ENCODE measurements at places on chromosomes 3 and 15. TPM values are rescaled to one million over a fixed set of nuclear protein-coding genes. Genes with fewer than 3 reads are reported as not detected.

DNA sequence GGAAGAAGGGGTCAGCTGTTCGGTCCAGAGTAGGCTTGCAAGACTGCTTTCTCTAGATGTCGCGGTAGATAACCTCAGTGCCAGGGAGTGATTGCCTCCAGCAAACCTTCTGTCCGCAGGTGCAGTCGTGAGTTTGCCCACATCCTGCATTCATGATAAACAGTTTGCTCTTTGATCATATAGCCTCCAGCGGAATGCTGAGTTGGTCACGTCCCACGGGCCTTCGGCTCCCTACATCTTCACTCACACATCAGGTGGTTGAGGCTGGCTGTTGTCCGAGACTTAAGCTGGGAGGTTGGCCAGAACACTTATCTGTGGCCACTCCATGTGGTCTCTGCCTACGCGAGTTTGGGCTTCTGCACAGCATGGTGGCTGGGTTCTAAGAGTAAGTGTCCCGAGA lies 62.1 kb upstream of the NR2C2 start:
- H3K27me3 ChIP-seq = peaks cover 3% of the 10 kb centered on the region
- H3K27ac ChIP-seq = peak overlapping the region; percentile 71
- peaks cover 69% of the 10 kb centered on the region for H3K4me1 ChIP-seq
- H3K36me3 ChIP-seq = no peaks in the 10 kb centered on the region
- peak; percentile 70 for DNase-seq

- peaks cover 39% of the 10 kb centered on the region for H3K4me1 ChIP-seq
- H3K4me3 ChIP-seq = peak overlapping the region; percentile 85
- peaks cover 80% of the 10 kb centered on the region for H3K27me3 ChIP-seq
Measured at GRCh38 chr15:37099319-37100108, 835 bp downstream of the MEIS2 start.

DNA sequence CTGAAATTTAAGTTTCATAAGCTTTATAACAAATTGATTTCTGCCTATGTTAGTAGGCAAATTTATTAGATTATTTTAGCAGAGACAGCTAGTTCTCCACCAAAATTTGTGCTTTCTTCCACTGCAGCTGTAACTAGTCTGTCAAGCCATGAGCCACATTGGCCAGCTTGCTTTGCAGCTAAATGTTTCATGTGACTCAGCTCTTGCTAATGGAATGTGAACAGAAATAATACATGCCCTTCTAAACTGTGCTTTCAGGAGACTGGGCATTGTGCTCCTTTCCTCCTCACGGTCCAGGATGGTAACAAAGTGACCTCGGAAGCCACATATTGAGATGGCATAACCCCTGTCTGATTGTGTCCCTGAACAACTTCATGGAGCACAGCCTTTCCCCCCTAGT lies 51.3 kb upstream of the KPNA4 start:
- H3K4me3 ChIP-seq = no peak overlapping the region
- no peak overlapping the region for H3K27ac ChIP-seq
- DNase-seq = no peak
- no peaks in the 10 kb centered on the region for H3K36me3 ChIP-seq

Gene ADAMTS7
- total RNA-seq = not detected

Gene FBXO40
- total RNA-seq = not detected

- H3K27me3 ChIP-seq = peaks cover 40% of the 10 kb centered on the region
- no peaks in the 10 kb centered on the region for H3K36me3 ChIP-seq
- H3K27ac ChIP-seq = no peak overlapping the region
- no peak overlapping the region for H3K4me3 ChIP-seq
Measured at GRCh38 chr3:64687086-64687780, 567 bp downstream of the ADAMTS9 start.

- no peak for DNase-seq
- no peak overlapping the region for H3K4me3 ChIP-seq
- peaks cover 26% of the 10 kb centered on the region for H3K4me1 ChIP-seq
- no peak overlapping the region for H3K27ac ChIP-seq
Measured at GRCh38 chr3:99877031-99877579, 59.4 kb downstream of the CMSS1 start.

DNA sequence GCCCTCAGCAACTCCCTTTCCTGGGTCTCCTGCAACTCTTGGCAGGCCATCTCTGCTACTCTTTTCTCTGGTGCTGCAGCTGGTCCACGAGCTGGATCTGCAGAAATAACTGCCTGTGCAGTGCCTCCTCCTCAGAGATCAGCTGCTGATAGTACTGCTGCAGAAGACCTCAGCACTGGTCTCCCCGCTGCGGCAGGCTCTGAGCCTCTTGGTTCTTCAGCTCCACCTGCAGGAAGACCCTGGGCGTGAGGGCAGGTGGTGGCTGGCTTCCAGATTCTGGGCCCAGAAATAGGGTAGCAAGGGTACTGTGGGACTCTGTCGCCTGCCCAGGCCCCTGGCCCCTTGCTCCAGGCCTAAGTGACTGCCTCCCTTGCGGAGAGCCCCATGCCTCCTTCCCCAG lies 79.7 kb upstream of the C2CD4B start:
- H3K4me1 ChIP-seq = no peaks in the 10 kb centered on the region
- no peaks in the 10 kb centered on the region for H3K36me3 ChIP-seq
- no peak overlapping the region for H3K27ac ChIP-seq
- no peak overlapping the region for H3K4me3 ChIP-seq

Gene IL17RE
- 1.8 TPM for total RNA-seq

DNA sequence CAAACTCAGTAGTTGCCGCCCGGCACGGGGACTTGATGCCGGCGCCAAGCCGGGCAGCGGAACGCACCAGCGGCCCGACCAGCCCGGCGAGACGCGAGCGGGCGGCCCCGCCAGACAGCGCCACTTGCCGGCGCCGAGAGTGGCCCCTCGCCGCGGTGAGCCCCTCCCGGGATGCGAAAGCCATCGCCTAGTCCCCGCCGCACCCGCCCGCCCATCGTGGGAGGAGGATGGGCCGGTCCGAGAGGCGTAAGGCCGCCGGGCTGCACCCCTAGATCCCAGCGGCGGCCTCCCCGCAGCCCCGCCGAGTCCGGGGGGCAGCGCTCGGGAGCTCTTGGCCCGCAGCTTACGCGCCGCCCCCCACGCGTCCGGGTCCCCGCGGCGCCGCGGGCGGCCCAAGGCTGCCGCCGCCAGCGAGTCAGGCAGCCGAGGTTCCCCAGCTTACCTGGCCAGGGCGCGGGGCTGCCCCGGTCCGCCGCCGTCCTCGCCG lies 609 bp downstream of the GOLGA8A start:
- no peak overlapping the region for H3K27ac ChIP-seq
- H3K4me3 ChIP-seq = peak overlapping the region; percentile 84
- peaks cover 10% of the 10 kb centered on the region for H3K27me3 ChIP-seq
- DNase-seq = peak; percentile 65

DNA sequence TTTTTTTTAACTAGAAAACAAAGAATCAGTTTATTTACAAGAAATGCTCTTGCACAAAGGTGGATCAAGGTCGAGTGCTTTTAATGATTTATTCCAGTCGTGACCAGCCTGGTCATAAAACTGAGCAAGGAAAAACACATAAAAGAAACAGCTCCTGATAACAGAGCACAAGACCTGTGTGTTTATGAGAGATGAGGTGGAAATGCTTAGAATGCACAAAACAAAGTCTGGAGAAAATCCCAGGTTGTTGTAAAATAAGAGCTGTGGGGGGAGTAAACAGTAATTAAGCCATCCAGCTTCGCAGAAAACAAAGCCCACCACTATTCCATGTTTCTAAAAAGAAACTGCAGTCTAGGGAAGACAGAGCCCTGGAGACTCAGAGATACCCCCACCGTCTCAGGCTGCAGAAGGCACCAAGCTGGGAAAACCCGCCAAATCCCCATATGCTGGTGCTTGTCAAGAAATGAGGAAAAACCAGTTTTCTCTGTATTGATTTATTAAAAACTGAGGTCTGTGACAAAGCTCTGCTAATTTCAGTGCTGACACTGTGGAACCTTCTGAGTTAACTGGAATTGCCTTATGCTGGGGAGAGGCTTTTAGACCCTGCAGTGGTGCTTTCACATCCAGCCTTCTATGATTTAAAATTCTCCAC lies 139.3 kb downstream of the ADAMTS17 start:
- peaks cover 11% of the 10 kb centered on the region for H3K27me3 ChIP-seq
- H3K4me3 ChIP-seq = peak overlapping the region; percentile 65
- H3K4me1 ChIP-seq = peaks cover 29% of the 10 kb centered on the region

Gene KY
- not detected for total RNA-seq

GRCh38 chr3:67490658-67491057 lies 163.8 kb downstream of the SUCLG2 start:
- no peak for DNase-seq
- H3K36me3 ChIP-seq = peaks cover 54% of the 10 kb centered on the region
- H3K4me3 ChIP-seq = no peak overlapping the region
- no peak overlapping the region for H3K27ac ChIP-seq
- no peaks in the 10 kb centered on the region for H3K27me3 ChIP-seq

Gene TM6SF1
- 22.1 TPM for total RNA-seq

- peaks cover 54% of the 10 kb centered on the region for H3K4me1 ChIP-seq
- no peaks in the 10 kb centered on the region for H3K27me3 ChIP-seq
- peaks cover 8% of the 10 kb centered on the region for H3K36me3 ChIP-seq
- peak; percentile 20 for DNase-seq
- H3K27ac ChIP-seq = peak overlapping the region; percentile 94
Measured at GRCh38 chr15:70528816-70529215, 234.5 kb downstream of the UACA start.

Gene ZIC4
- not detected for total RNA-seq

DNA sequence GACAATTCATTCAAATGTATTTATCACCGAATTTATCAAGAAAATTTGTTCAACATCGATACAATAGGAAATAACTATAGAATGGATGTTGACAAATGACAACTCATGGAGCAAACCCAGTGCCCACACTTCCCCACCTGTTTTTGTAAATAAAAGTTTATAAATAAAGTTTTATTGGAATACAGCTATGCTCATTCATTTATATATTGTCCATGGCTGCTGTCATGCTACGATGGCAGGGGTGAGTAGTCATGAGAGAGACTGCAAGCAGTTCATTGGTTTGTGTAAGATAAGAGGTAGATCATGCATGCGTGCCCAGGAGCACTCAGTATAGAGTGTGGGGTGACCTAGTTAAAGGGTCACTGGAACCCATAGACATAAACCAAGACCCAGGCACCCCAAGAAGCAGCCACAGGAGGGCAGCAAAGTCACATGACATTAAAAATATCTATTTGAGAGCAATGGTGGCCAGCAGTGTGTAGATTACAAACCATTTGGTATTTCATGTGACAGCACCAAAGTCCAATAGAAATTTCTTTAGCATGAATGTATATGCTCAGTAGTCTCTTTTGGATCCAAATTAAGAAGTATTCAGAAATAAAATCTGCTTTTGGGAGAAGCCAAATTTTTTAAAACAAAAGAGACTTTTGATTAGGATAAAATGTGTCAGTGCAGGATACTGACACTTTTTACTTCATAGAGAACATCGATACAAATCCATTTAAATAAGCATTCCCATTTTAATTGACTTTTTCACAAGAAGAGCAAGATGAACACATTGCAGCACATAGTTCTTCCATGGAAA lies 794.8 kb downstream of the MCTP2 start:
- H3K36me3 ChIP-seq = no peaks in the 10 kb centered on the region
- no peaks in the 10 kb centered on the region for H3K4me1 ChIP-seq
- H3K27ac ChIP-seq = no peak overlapping the region
- no peaks in the 10 kb centered on the region for H3K27me3 ChIP-seq
- H3K4me3 ChIP-seq = no peak overlapping the region
- peak; percentile 38 for DNase-seq

Gene PTPN23
- total RNA-seq = 33.2 TPM

DNA sequence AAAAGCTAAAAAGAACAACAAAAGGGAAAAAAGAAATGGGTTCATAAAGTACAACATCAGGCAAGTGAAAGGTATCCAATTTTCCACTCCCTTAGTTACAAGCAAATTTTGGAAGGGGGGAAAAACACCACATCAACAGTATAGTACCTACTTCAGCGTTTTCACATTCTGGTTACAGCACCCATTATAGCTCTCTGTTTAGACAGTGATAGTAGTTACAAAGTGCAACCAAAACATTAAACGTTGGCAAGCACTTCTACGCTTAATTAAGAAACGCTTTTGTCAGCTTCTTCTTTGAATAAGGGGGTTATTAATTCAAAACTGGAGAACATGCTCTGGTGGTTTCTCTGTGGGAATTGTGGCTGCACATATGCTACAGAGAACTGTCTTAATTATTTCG lies 180.2 kb downstream of the VPS13C start:
- DNase-seq = no peak
- no peaks in the 10 kb centered on the region for H3K27me3 ChIP-seq
- H3K4me3 ChIP-seq = no peak overlapping the region
- no peak overlapping the region for H3K27ac ChIP-seq
- H3K36me3 ChIP-seq = peaks cover 12% of the 10 kb centered on the region

DNA sequence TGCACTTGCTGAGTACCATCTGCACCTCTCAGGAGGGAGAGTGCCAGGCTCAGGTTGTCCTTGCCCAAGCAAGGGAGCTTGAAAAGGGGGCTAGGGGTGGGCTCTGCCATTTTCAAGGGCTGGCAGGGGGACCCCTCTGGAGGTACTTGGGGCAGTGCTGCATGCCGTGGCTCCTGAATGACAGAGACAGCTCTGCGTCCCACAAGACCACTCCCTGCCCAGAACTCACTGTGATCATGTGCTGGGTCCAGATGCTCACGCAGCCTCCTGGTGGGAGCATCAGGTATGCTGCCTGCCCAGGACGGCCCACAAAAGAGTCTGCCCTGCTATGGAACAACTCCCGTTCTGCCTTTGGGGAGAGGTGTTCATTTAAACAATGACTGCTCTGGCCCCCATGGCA lies 165.2 kb downstream of the GOLGA6L4 start:
- H3K27ac ChIP-seq = no peak overlapping the region
- H3K4me3 ChIP-seq = no peak overlapping the region
- no peaks in the 10 kb centered on the region for H3K27me3 ChIP-seq
- no peak for DNase-seq
- H3K4me1 ChIP-seq = no peaks in the 10 kb centered on the region

DNA sequence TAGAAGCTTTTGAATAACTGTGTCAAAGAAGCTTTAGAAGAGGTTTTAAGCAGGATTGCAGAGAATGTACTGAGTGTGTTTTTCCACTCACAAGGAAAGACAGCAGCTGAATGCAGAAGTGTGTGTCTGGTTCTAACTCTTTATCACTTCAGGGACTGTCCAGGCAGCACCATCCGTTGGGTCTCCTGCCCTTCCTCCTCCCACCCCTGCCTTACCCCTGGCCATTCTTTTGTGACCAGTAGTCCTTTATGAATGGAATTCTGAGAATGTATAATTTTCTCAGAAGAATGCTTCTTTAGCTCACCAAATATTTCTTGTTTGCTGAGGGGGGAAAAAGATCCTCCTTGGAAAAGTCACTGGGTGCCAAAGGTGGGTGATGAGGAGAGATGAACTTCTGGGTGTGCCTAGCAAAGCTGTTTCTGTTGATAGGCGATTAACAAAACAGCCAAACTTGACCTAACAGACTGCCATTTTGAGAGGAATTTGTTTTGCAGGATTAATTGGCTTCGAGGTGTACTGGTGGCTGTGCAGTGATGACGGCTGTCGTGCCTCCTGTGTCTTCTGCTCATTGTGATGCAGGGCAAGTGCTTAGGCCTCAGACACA lies 70.9 kb downstream of the IGF1R start:
- H3K36me3 ChIP-seq = no peaks in the 10 kb centered on the region
- no peak overlapping the region for H3K4me3 ChIP-seq
- H3K27ac ChIP-seq = no peak overlapping the region
- no peak for DNase-seq
- H3K27me3 ChIP-seq = no peaks in the 10 kb centered on the region
- H3K4me1 ChIP-seq = peaks cover 42% of the 10 kb centered on the region
